ENCODE measurements at places on chromosomes 12 and 14.

DNA sequence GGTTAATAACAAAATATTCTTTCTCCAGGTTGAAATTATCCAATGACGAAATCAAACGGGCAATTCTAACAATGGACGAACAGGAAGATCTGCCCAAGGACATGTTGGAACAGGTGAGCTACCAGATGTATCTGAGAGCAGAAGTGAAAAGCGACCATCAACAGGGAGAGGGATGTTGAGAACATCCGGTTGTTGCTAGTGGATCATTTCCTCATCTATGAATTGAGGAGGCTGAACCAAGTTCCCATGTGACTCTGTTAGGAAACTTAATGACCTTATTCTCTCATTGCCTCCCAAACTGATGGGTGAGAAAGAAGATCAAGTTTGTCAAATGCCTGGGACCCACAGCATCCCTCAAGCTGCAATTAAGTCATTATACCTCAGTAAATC is 117.7 kb downstream of the GPR135 start:
- no peak for DNase-seq

DNA sequence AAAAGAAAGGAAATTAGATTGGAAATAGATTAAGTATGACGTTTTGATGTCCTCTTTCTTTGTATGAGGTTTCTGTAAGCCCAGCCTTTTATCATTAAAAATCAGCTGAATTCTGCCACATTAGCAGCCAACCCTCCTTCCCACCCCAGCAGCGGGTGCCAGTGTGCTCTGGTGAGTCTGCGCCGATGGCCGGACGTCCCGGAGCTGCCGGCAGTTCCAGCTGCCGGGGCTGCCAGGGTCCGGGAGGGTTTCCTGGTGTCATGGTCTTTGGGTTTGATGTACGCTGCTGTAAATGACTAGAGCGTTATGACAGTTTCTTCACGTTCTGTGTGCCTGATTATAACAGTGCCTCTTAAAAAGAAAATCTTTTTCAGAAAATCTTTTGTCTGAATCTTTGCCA is 51.5 kb upstream of the DYNC1H1 start:
- DNase-seq = no peak

GRCh38 chr12:12469386-12469785 is 93.3 kb downstream of the DUSP16 start:
- peak; percentile 44 for DNase-seq

GRCh38 chr12:87302126-87302745 is 727.0 kb downstream of the C12orf50 start:
- no peak for DNase-seq

GRCh38 chr12:11901701-11902524 is 168.8 kb upstream of the BCL2L14 start:
- DNase-seq = no peak

- DNase-seq = peak; percentile 74
These were observed 53.8 kb downstream of the PEBP1 start for GRCh38 chr12:118189741-118190191.

DNA sequence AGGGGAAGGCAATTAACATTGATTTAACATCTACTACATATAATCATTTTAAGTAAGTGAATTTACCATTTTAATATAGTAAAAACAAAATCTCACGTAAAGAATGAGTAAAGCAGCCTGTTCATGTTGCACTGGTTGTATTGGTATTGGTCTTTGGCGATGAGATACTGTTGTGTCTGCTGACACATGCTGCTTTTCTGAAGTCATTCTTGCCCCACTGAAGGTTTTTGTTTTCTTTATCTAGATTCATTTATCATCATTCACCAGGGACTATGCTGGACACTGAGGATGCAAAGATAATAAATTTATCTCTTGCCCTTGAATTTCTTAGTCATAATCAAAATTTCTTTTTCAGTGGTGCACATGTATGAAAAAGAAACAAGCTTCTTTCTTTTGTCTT is 246.2 kb upstream of the NPAS3 start:
- no peak for DNase-seq

DNA sequence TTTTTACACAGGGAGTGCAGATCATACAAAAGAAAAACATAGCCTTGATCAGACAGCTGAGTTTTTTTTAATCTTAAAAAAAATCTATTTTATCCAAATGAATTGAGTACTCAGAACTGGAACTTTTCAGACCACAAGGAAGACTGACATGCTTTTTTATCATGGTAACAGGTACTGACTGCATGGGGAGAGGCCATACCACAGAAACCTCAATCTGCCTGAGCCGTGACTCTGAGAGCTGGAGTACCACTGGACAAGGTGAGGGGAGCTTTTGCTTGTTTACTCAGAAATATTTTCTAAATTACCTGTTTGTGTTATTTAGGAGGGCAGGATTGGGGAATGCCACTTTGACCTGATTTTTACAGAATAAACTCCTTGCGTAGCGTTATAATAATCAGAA is 143.9 kb downstream of the ALX1 start:
- no peak for DNase-seq

DNA sequence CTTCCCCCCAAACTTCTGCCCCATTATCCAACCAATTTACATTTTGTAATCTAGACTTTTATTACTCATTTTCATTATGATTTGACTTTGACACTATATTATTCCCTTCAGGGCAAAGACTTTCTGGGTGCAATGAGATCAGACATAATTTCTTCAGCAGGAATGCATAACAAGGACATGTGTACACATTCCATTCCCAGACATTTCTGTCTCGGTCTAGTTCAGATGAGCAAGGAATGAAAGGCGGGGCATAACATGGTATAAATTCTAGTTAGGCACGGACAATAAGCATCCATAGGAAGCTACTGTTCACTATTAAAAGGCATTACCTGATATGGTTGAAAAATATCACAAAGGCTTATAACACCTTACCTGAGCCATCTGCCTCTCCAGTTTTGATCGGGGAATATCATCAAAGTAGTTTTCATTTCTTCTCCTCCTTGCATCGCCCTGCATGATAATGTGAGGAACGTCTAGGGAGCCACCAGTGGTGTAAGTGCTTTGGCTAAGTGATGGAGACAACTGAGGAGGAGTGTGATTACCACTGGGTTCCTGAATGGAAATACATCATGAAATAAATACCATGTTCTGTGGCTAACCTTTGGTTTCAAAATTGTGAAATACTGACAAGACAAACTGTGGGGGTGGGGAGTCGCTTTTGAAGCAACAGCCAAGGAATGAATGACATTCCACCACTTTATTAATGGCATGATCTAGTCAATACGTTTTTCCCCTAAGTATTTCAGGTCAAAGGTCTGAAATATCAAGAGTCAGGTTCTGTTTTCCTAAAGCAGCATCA is 183.9 kb downstream of the APAF1 start:
- DNase-seq = no peak

GRCh38 chr12:116213014-116213413 is 64.5 kb downstream of the MED13L start:
- DNase-seq = no peak

DNA sequence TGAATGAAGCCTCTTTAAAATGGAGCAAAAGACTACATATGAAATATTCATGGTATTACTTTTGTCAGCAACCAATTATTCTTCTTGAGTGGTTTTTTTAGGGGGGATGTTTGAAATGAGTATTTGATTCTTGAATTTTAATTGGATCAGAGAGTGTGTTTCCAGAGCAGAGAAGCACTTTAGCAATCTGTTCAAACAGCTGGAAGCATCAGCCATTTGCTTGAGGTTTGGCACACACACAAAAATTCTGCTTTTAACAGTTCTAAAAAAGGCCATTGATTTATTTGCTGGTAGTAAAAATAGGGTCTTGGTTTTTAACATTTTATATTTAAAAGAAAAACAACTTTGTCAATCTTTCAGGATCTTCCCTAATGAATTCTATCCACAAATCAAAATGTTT is 292.7 kb downstream of the LRFN5 start:
- DNase-seq = peak; percentile 49

GRCh38 chr14:79596551-79596950 is 614.8 kb downstream of the DIO2 start:
- DNase-seq = no peak

DNA sequence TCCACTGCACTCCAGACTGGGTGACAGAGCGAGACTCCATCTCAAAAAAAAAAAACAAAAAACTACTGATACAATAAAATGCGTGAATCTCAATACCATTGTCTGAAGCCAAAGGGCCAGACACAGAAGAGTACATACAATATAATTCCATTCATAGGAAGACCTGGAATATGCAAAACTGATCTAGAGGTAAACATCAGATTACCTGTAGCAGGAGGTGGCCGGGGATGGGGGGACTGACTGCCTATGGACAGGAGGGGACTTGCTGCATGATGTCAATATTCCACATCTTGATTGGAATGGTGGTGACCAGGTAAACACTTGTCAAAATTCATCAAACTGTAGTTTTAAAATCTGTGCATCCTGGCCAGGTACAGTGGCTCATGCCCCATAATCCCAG is 12.5 kb upstream of the FIGNL2 start:
- no peak for DNase-seq

- no peak for DNase-seq
These were observed 281.7 kb upstream of the AMIGO2 start for GRCh38 chr12:47361389-47362021.

DNA sequence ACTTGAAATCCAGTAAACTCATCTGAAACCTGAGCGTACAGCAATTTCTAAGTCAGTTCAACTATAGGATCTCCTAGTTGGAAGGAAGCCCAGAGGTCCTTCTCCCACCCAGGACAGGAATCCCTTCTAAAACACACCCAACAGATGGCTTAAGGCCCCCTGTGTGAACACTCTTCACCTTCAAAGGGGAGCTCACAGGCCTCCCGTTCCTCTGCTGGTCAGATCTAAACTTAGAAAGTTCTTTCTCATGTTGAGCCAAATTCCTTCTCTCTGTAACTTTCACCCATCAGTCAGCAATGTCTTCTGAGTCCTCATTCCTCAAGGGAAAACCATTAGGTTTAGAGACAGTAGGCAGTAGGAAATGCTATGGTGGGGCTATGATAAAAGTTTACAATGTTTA is 355.2 kb downstream of the PCNX1 start:
- peak; percentile 80 for DNase-seq

GRCh38 chr12:114275086-114275485 is 130.9 kb downstream of the TBX5 start:
- peak; percentile 8 for DNase-seq

DNA sequence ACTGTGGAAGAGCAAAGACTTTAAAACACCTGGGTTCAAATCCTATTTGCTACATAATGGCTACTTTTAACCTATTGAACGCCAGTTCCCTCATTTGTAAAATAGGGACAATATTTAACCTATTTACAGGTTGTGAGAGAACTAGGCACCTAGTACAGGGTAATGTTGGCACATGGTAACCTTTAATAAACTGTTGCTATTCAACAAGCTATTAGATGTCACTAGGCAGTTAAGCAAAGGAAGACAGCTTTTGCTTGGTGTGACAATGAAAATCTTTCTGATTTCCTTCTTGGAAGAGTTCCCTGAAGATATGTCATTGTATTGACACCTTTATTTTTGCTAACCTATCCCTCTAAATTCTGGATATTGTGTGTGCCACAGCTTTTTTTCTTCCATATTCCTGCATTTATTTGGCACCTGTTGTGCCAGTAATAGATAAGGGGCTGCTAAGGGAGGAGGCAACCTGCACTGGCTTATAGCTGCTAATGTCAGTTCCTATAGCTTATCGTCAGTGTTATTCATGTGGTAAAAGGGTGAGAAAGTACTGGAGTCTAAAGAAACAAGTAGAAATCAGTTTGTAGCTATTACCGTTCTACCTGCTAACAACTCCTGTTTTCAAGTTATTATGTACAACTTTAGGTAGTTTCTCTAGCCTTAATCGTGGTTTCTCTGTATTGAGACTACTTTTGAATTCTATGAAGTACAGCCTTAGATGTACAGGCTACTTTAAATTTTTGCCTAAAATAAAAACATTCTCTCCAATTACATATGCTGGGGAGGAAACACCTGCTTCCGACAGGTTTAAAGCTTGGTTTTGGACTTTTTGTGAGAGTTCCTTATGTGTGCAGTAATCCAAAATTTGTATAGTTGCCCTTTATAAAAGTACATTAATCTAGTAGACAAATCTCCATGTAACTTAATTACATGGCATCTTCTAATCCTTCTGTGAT is 24.3 kb downstream of the HIF1A start:
- no peak for DNase-seq

DNA sequence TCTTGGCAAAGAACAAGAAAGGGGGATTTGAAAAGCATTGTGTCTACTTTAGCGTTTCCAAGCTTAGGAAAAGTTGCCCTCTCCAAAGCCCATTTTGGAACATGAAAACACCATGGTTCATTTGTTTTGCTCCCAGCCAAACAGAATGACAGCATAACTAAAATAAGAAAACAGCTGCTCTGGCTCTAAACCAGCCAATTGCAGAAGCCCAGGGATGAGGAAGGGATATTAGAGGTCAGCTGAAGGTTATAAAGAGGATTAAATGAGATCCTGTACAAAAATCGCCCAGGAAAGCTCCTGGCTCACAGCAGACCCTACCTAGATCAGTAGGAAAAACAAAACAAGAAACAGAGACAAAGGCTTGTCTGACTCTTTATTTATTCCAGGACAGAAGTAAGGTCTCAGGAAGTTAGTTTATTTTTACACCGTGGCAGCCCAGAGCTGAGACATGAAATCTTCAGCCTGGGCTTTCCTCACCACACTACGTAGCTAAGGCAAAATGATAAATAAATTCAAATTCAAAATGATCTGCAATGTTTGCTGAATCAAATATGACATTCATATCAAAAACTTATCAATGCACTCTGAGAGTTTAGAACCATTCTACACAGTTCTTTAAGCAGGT is 25.9 kb downstream of the SPX start:
- peak; percentile 95 for DNase-seq

- no peak for DNase-seq
These were observed 30.8 kb downstream of the SCARB1 start for GRCh38 chr12:124832856-124833255.

DNA sequence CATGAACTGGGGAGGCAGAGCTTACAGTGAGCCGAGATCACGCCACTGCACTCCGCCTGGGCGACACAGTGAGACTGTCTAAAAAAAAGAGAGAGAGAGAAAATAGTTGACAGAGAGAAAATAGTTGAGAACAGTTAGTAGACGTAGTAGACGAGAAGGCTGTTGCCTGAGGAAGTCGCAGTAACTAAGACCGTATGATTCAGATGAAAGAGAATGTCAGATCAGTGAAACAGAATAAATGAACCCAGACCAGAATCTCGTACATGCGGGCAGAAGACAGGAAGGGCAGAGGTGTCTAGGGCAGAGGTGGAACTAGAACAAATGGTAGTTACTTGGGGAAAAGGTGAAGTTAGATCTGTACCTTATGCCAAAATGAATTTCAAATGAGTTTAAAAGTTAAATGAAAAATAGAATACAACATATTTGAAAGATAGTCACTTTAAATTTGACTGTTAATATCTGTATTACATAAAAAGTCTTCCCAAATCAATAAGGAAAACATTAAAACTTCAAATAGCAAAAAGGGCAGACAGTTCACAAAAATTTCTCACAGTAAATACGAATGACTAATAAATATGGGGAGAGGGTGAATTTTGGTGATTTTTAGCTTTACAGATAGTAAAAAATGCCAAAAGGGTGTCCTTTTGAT is 17.7 kb downstream of the MDM2 start:
- no peak for DNase-seq

GRCh38 chr12:2126676-2127406 is 74.1 kb downstream of the CACNA1C start:
- DNase-seq = no peak

GRCh38 chr12:10097521-10097920 is 1.3 kb downstream of the CLEC1A start:
- DNase-seq = peak; percentile 34

DNA sequence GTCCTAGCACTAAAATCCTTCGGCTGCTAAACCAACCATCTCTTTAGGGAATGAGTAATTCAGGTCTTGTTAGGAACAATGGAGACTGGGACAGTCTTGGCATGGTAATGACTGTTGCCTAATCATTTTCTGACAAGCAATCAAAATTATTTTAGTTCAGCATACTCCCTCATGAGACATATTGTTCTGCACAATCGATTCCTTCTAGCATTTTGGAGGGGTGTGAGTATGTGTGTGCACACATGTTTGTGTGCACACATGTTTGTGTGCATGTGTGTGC is 2.1 kb upstream of the KRT1 start:
- DNase-seq = no peak
